Activated naive CD8-positive, alpha-beta T cell treated with anti-CD3 and anti-CD28 coated beads, Interleukin-2, amount 50 U/mL, for 24 hours (primary cell): ENCODE measurements at places on chromosomes 7 and 10.

DNA sequence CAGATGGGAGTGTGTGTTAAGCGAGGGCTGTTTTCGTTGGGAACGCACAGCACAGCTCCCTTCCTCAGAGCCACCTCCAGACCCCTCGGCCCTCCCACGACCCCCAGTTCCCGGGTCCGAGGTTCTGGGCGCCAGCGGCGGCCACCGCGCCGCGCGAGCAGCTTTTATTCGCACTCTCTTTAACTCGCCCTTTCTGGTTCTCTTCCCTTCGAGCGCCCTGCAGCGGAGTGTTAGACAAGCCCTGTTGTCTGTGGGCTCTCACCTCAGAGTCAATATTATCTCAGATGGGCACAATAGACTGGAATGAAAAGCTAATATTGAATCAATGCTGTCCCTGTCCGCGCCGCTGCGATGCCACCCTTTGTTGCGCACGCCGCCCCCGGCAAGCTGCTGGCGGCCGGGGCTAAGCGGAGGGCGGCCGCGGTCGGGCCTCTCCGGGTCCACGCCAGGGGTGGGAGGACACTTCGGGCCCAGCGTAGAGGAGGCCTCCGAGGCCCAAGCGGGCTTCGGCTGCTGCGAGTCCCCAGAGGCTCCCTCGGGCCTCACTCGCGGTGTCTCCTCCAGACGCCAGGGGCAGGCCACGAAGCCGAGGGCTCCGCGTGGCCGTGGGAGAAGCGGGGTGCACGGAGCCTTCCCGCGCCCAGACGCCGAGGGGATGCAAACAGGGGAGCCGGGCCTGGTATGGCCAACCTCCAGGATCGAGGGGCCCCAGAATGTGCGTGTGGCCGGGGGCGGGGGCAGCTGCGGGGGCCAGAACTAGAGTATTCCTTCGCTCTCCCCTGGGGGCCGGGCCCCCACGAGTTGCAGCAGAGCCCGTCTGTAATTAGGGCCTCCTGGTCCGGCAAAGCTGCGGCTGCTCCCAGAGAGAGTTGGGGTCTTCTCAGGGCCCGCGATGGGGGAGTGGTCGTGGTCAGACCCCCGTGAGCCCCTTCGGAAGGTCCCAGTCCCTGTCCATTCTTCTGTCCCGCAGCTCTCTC is 7.9 kb upstream of the EMX2 start:
- no peak for DNase-seq

- DNase-seq: no peak
Measured at GRCh38 chr7:91266067-91266688, 1.9 kb downstream of the FZD1 start.

- no peak for DNase-seq
Measured at GRCh38 chr7:20858951-20859350, 72.3 kb upstream of the SP8 start.

GRCh38 chr7:94244760-94245159 is 149.9 kb upstream of the COL1A2 start:
- DNase-seq: no peak

DNA sequence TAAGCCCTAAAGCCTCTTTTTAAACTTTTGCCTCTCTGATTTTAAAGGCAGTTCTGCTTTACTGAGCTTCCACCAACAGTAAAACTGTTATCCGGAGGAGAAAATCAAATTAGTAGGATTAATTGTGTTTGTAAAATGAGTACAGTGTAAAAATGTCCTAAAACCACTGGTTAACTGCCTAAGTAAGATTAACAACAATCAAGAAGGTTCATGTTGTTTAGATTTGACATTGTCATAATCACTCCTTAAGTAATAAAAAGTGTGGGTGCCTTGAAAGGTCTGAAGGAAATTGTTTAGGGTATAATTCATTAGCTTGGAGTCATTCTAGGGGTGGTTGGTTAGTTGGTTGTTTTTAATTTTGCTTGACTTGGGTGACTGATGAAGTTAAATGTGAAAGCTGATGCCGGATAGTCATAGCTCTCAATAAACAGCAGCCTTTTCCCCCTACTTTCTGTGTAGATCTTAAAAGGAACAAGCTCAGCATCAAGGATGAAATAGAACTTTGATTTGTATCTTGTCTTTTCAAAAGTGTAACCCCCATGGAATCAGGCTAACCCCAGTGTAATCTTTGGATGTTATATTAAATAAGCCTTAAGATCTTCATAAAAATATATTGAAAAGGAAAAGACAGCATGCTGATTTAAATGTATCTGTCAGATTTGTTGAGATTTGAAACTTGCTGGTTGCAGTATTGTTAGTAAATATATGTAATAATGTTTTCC is 148.3 kb downstream of the ARID5B start:
- DNase-seq: no peak

DNA sequence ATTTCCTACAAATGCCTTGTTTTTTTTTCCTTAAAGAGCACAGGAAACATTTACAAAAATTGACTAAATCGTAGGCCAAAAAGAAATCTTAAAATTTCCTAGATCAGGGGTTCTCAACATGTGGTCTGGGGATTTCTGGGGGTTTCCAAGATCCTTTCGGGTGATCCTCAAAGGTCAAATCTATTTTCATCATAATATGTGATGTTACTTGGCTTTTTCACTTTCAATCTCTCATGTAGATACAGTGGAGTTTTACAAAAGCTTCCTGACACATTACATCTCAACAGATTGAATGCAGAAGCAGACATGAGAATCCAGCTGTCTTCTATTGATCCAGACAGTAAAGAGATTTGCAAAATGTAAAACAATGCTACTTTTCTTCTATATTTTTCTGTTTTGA is 497.3 kb downstream of the INHBA start:
- no peak for DNase-seq

- DNase-seq: no peak
Measured at GRCh38 chr7:128033246-128033645, 2.0 kb upstream of the LRRC4 start.

DNA sequence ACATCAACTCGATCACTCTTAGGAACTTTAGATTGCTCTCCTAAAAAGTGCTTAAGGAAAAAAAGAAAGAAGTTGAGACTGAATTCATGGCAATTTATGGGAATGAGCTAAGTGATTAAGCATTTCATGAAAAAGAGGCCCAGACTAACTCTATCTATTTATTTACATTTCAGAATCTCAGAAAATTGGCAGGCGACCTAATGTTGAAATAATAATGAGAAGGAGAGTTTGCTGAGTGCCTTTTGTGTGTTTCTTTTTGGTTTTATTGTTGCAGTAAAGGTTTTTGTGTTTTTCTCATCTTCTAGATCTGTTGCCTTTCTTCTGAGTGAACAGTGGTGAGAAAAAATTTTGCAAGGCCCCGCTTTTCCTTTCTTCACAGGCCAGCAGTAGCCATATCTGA is 3.8 kb downstream of the GRK5 start:
- no peak for DNase-seq

- no peak for DNase-seq
Measured at GRCh38 chr7:113338071-113338696, 219.8 kb upstream of the SMIM30 start.

GRCh38 chr7:132075515-132075914 is 500.8 kb downstream of the PLXNA4 start:
- DNase-seq: no peak

DNA sequence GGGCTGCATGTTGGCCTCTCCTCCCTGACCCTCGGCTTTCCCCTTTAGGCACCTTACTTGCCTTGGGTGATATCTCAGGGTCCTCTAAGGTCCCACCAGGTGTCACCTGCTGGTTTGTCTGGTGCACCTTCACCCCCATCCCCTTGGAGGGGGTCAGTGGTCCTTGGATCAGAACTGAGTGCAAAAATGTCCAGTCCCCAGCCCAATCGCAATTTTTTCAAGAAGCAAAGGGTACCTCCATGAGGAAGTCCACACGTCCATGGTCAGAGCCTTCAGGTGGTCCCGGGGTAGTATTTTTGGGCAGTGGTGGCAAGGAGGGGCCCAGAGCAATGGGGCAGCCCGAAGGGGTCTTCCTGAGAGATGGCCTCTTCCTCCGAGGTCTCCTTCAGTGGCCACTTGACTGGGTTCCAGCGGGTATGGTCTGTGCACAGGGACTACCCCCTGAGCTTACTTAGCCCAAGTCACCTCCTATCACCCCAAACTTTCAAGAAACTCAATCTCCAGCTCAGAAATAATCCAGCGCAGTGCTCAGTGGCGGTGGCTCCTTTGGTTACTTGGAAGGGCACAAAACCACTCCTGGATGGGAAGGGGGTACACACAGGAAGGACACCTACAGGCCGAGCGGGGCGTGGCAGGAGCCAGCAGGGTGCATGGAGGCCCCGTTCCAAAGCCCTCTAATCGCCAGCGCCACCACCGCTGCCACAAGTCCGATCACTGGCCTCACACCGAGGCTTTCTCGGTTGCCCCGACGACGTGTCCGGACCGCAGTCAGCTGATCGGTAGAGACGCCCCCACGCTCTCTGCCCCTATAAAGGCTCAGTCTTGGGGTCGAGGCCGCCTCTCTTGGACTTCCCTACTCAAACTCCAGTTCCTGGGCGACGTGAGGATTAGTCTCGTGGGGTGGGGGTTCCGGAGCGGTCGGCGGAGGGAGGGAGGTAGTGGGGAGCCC is 4.5 kb downstream of the SAP25 start:
- DNase-seq: peak; percentile 69

GRCh38 chr7:115678086-115678982 is 352.2 kb downstream of the TFEC start:
- DNase-seq: no peak

DNA sequence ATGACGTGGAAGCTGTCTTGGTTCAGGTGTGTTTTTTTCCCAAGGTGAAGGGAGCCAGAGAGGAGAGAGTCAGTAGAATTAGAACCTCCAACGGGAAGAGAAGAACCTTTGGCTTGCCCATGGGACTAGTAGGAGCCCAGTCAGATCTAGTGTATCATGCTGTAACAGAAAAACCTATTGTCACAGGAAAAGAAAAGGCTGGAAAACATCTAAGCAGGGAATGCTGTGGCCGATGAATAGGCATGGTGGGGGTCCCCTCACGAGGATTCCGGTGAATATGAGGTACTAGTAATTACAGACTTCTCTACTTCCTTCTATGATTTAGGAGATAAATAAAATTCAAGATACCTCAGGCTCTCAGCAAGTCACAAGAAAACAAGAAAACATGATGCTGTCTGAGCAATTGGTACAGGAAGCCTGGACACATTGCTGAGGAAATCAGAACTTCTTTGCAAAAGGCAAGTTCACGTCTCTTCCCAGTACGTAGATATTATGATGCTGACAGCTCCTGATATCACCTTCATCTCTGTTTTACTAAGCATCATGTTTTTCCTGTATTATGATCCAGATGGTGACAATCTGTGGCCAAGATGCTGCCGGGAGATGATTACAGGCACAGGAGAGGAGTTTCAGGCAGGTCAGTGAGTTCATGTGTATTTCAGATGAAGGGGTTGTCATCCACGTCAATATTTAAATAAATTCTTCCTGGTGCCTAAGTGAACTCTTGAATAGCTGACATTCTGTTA is 54.3 kb upstream of the NPY start:
- DNase-seq: no peak
